ENCODE measurements at places on chromosomes 7 and 10.

- DNase-seq, result no peak
Observed at GRCh38 chr10:49218480-49218879, 30.3 kb upstream of the TMEM273 start.

- no peak for DNase-seq
Observed at GRCh38 chr10:14859775-14860174, 18.9 kb upstream of the SUV39H2 start.

GRCh38 chr7:4000139-4000538 lies 682.0 kb upstream of the FOXK1 start:
- no peak for DNase-seq

GRCh38 chr10:133445268-133445732 lies 8.4 kb upstream of the SCART1 start:
- DNase-seq, result no peak

DNA sequence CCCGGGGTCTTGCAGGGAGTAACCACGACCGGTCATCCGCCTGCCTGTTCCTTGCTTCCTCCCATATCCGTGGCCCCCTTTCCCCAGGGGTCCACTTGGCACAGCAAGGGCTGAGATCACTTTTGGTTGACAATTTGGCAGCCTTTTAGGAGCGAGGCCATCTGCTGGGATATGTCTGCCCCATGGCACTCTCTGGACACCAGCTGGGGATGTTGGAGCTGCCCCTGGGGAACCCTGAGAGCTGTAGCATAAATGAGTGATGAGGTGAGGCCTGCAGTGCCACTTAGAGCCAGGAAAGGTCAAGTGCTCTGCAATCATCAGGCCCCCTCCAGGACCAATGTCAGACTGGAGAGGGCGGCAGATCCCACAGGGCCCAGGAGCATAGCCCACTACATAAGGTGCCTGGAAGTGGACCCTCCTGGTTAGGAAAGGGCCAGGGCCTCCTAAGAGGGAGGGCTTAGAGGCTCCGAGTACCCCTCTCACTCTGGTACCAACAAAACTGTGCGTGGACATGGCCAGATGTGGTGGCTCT lies 92.1 kb downstream of the HIP1 start:
- DNase-seq, result no peak

- DNase-seq, result no peak
Observed at GRCh38 chr10:100977436-100977835, 8.1 kb downstream of the SEMA4G start.

DNA sequence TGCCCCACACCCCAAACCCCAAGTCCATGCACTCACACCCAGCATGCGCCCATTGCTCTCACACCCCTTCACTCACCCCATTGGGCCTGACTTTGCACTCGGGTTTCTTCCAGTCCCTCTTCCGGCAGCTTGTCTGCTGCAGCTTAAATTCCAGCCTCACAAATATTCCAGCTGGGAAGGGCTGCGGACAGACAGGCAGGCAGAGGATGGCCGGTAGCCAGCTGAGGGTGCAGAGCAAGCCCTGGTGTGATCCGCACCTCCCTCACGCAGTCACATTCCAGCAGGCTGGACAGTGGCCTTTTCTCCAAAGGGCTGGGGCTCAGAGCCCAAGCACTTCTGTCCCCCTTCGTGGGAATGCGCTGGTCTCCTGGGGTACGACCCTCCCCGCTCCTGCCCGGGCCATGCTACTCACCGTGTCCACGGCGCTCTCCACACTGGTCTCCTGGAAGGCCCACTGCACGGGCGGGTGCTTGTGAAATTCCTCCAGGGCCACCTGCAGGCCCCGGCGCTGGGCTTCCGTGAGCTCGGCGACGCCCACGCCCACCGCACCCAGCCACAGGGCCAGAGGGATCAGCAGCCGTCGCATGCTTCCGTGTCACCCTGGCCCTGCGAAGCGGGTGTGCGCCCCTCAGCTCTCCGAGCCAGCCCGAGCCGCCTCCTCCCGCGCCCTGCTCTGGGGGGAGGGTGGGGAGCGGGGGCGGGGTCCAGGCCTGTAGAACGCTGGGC lies 1.2 kb downstream of the RARRES2 start:
- no peak for DNase-seq

- no peak for DNase-seq
Observed at GRCh38 chr7:90709501-90710465, 113.7 kb downstream of the CDK14 start.
